ENCODE measurements at places on chromosomes 7 and 10.

DNA sequence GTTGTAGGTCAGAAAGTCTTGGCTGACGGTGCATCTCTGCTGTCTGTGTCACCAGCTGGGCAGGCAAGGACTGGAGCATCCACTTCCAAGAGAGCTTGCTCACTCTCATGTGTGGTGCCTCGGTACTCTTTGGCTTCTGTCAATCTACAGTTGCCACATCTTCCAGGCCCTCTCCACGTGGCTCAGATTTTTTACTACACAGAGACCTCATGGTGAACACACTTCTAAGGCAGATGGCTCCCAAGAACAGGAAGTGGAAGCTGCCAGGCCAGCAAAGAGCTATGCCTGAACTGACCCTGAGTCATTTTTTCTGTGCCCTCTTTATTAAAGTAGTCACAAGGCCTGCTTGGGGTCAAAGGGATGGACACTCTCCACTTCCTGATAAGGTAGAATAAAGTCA, 351.5 kb upstream of the AUTS2 start:
- DNase-seq: no peak

DNA sequence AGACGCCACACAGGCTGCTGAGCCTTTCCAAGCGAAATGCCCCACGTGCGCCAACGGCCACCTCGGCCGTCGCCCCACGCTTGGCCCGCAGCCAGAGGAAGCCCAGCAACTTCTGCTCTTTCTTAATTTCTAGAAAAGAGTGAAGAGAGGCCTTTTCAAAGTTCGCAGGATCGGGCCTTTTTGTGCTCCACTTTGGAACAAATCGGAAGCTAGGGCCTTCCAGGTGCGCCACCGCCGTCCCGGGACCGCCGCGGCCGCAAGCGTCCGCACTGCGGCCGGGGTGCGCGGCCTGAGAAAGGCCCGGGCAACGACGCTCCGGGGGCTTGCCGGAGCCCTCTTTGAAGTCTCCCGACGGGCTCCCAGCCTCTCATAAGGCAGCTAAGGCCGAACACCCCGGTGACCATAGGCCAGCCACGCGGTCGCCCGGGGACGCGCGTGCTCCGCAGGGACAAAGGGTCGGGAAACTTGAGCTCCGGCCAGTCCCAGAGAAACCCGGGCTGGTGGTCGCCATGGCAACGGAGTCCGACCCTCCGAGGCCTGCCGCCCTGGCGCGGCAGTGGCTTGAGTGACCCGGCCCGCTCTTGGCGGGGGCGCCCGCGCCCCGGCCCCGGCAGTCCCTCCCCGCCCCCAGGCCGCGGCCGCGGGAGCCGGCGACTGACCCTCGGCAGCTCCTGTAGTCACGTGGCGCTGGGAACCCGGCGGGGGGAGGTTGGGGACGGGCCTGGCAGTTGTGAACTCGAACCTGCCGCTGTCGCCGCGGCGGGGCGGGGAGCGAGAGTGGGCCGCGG, at the start of gene REPIN1:
Gene REPIN1, plus strand, starts transcription at position 727 of the 788 bp plus-strand sequence. CDS start 890 bp downstream, outside the sequence.
- DNase-seq: peak; percentile 66

DNA sequence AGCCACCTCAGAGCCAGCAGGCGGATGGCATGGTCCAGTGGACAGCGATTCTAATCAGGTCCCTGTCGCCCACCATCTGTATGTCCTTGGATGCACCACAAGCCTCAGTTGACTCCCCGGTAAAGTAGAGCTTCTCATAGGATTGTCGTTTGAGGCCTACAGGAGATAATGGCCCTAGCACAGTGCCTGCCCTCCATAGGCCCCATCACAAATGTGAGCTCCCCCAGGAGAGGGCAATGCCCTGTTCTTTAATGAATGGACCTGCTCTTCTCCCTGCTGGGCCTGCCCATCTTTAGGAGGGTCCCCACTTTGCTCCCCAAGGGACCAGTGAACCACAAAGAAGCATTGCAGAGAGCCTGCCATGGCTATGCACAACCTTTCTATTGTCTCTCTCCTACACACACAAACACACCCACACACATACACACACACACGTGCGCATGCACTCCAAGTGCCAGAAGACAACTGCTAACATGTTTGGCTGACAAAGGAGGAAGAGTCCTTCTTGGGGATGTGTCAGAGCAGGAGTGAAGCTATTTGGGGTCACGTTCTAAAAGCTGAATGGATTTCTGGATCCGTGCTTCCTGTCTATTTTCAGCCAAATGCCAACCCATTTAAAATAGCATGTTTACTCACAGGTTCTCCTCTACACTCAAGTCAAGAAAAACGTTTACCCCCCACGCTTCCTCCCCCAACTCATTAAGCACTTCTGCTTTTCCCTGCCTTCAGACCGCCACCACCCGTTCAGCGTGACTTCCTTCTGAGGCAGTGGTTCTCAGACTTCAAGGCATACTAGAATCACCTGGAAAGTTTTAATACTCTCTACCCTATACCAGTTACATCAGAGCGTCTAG, 196.1 kb downstream of the GRID1 start:
- DNase-seq: no peak

- DNase-seq: no peak
These were observed 69.1 kb downstream of the DIP2C start for GRCh38 chr10:620417-620816.

DNA sequence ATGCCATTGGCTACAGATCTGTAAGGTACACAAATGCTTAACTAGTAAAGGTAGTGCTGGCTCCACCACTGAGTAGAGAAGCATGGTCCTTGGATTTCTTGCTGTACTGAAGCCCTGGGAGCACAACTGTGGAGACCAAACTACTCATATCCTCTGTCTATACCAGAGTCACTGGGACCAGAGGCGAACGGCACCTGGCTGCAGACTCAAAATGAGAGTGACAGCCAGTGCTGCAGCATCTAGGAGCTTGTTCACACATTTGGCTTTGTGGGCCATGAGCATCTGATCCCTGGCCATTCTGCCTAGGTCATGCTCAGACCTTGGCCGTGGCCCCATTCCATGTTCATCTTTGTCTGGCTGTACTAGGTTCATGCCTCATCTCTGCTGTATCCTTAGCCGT, 31.9 kb downstream of the LRRC18 start:
- DNase-seq: no peak

- no peak for DNase-seq
These were observed 8.8 kb downstream of the FZD8 start for GRCh38 chr10:35633006-35633980.

- no peak for DNase-seq
These were observed 69.3 kb upstream of the EEPD1 start for GRCh38 chr7:36083626-36084380.

- DNase-seq: no peak
These were observed 149.3 kb downstream of the POU6F2 start for GRCh38 chr7:39127058-39127457.

DNA sequence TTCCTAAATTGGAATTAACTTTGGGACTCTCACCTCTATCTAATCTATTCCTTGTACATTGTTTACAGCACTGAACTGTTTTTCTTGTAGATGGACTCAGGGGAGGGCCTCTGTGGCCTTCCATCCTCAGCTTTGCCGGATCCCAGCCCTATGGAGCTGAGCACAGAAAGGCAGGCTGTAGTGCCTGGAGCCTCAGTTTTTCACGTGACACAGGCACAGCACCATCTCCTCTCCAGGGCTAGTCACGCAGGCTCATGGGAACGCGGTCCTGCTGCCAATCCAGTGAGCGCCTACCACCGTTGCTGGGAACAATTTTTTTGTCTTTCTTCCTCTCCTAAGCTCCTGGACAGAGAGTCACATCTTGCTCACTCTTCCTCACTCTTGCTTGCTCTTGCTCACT, 75.6 kb upstream of the DDC start:
- DNase-seq: no peak

GRCh38 chr10:78785066-78785465, 283.7 kb upstream of the ZMIZ1 start:
- DNase-seq: no peak

DNA sequence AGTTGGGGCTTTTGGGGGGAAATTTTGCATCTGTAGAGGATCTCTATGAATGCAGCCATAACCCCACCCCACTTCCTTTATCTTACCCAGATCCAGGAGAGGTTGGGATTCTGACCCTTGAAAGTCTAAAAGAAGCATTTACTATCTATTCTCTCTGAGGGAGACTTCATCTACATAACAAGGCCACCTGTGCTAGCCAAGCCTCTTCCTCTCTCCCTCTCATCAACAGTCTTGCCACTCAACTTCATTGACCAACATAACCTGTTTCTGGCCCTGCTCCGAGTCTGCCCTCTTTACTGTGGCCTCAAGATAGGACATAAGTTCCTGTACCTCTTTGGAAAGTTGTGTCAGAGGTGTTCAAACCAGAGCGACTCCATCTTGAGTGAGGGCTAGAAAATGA, 19.4 kb downstream of the TUBAL3 start:
- no peak for DNase-seq

DNA sequence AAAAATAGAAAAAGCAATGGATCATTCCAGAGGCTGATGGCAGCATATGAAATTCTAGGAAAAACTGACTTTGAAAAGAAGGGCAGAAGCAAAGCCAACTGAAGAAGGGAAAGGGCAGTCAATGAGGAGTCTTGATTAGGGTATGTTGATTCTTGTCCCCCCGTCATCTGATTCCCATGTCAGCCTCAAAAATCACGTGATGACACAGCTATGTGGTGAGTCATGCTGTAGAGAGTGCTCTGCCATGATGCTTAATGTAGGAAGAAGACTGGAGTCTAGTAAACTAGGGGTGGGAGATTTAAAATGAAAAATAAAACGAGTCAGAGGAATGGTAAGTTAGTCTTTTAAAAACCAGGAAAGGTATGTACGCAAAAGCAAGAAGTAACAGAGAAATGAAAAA, 3.9 kb upstream of the POU6F2 start:
- DNase-seq: no peak

GRCh38 chr7:1819259-1819841, 149.3 kb downstream of the ELFN1 start:
- no peak for DNase-seq

DNA sequence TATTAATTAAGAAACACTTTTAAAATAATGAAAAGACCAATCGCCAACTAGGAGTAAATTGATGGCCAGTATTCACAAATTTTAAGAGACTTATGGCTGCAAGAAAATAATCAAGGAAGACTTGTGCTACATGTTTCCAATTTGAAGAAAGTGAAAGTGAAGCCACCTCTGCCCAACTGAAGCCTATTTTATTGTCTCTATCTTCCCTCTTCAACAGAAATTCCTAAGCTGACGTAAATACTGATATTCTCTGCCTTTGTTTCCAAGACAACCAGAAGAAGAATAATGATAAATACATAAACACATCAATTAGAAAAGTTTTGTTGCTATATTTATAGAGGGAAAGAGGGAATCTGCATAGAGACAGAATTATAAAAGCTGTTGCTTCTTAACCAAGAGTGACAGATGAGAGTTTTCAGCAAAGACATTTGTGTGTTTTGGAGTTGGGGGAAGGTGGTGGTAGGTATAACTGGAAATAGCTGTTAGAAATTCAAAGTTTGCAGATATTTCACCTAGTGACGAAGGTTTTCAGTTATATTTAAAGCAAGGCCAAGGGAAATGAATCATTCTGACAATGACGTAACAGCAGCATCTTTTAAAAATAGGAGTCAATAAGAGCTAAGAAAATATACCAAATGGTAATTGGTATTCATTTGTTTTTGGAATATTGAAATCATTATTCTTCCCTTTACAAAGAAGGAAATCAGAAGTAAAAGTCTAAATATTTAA, 576.6 kb upstream of the SORCS1 start:
- DNase-seq: no peak

DNA sequence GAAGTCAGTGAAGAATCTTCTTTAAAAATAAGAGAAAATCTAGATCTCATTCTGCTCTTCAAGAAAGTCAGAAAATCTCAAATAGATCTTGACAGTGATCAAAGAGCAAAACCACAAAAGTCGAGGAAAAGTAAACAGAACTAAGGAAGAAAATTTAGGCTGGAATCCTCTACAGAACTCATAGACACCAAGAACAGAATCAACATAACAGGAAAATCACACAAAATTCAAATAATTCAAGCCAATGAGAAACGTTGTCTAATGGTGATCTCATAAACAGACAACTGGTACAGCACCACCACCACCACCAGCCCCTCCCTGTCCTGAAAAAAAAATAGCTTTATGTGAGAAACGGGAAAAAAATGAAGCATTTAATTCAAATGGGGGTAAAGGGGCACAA, 6.9 kb downstream of the ITGB1 start:
- no peak for DNase-seq

DNA sequence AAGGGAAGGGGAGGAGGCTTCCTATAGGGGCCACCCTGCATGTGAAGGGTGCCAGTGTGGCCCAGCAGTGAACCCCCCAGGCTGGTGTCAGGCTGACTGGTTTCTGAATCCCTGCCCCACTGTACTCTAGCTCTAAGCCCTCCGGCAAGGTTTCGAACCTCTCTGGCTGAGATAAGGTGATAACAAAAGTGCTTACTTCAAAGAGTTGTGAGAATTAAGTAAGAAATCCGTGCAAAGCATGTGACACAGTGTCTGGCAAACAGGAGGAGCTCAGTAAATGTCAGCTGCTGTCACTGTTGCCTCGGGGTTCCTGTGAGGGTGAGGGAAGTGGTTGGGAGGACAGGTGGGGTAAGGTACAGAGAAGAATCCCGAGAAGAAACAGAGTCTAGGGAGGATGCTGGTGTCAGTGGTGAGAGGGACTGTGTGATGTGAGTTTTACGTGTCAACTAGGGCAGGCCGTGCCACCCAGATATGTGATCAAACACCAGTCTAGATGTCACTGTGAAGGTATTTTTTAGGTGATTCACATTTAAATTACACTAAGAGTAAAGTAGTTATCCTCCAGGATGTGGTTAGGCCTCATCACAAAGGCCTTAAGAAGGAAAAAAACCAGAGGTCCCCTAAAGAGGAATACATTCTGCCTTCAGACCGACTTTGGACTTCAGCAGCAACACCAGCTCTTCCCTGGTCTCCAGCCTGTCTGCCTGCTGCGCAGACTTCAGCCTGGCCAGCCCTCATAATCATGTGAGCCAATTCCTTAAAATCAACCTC, 64.4 kb downstream of the BPGM start:
- DNase-seq: no peak

DNA sequence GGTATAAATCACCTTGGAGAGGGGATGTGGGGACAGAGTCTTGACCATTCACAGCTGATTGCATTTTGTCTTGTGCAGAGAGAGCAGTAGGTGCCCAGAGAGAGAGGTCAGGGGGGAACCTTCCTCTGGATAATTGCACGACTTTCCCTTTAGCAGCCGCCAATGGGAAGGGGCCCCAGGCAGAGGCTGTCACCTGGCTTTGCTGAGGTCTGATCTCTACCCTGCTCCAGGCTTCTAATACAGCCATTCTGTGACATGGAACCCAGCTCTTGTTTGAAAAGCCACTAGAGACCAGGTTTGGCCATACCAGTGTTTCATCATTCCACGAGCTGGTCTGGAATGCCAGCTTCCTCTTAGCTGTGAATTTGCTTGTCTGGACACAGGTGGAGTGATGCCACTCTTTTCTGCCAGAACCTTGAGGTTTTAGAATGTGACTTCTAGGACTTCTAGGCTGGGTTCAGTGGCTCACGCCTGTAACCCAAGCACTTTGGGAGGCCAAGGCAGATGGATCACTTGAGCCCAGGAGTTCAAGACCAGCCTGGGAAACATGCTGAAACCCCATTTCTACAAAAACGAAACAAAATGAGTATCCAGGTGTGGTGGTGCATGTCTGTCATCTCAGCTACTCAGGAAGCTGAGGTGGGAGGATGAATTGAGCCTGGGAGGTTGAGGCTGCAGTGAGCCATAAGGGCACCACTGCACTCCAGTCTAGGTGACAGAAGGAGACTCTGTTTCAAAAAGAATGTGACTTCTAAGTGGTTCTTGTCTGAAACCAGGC, 159.9 kb downstream of the CAMK1D start:
- no peak for DNase-seq

GRCh38 chr7:4164556-4164955, 517.5 kb upstream of the FOXK1 start:
- no peak for DNase-seq
